Fibroblast of skin of right biceps (primary cell): ENCODE measurements at places on chromosomes 2 and 18.
A peak's percentile ranks its signal among the peaks of the same experiment; 100 is the strongest.

GRCh38 chr18:45332871-45333270 lies 282.4 kb upstream of the SLC14A2 start:
- DNase-seq, result peak; percentile 64

GRCh38 chr2:121366040-121366439 lies 81.0 kb upstream of the TFCP2L1 start:
- DNase-seq, result no peak

DNA sequence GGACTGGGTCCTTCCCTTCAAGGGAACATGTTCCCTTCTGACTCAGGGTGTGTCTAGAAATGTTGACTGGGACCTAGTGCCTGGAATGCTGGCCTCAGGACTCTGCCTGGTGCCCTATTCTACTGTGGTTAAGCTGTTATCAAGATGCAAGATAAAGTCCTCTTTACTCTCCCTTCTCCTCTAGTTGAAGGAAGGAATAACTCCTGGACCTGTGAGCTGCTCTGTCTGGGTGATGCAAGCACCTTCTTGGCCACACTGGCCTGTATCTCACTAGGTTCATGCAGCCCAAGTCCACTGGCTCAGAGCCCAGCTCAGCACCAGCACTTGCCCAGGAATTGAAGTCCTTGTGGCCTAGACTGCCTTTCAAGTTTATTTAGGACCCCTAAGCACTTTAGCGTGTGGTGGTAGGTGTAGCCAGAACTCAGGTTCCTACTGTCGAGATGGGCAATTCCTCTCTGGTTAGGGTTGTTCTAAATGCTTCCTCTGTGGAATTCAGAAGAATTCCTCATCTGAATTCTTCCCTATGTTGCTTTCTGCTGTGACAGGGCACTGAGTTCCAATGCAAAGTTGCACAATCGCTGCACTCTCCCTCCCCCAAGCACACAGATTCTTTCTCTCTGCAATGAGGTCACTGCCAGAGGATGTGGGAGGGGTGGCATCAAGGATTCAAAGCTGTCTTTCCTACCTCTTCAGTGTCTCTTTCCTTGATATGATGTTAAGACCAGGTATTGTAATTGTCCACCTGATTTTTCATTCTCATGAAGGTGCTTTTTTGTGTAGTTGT lies 54.7 kb downstream of the VWC2L start:
- DNase-seq, result peak; percentile 11

DNA sequence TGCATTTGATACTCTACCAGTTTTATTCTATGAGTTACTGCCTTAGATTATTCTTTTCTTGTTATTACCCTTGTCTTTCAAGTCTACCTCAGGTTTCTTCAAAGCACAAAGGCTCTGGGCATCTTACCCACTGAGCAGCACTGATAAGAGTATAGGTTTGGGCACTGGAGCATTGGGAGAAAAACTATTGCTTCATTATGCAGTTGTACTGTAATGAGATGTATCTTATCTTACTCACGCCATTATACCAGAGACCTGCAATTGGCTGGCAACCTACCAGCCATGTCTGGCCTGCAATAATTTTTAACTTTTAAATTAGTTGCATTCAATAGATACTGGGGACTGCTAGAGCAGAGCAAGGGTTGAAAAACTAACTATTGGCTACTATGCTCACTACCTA lies 18.9 kb upstream of the SRBD1 start:
- no peak for DNase-seq

DNA sequence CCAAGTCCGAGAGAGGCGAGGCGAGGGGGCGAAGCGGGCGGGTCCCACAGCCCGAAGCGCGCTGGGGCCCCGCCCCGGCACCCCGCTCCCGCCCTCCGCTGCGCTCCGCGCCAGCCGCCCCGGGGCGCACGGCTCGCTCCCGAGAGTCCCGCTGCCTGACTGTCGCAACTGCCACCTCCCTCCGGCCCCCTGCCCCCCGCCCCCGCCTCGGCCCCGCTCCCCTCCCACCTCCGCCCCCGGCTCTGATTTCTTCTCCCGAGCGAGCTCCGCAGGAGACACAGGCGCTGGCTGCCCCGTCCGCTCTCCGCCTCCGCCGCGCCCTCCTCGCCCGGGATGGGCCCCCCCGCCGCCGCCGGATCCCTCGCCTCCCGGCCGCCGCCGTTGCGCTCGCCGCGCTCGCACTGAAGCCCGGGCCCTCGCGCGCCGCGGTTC lies at the start of gene WNT6:
WNT6 (plus strand) TSS at position 250 of the 432 bp plus-strand sequence. CDS start 233 bp downstream, outside the sequence.
- no peak for DNase-seq

DNA sequence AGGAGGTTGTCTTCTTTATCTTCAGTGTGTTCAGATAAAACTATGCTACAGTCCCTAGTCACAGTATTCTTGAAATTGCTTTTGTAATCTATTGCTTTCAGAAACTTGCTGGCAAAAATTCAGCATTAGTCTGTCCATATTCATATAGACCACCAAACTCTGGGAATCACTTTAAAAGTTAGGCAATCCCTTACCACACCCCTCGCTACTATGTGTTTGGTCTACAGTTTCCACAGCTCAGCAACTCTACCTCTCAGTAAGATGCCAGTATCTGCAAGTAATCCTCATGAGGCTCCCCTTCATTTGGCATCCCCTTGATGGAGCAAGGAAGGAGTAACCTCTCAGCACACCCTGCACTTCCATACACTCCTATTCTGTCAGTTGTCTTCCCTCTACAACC lies 1706.6 kb upstream of the CELF4 start:
- DNase-seq, result no peak
